ENCODE measurements at places on chromosomes 1 and 21. TPM values are rescaled to one million over a fixed set of nuclear protein-coding genes. Genes with fewer than 3 reads are reported as not detected.

Gene VSIG8
- not detected for total RNA-seq

Gene PCP4
- total RNA-seq: not detected

Gene TDRD10
- total RNA-seq: not detected

Gene FMO5
- 0.35 TPM for total RNA-seq

Gene CFHR3
- total RNA-seq: not detected

Gene MNDA
- 0.22 TPM for total RNA-seq

Gene DDAH1
- not detected for total RNA-seq

Gene ADPRS
- total RNA-seq: 41.1 TPM

Gene KRTAP19-3
- total RNA-seq: not detected

Gene BRINP3
- not detected for total RNA-seq

- peak; percentile 19 for DNase-seq
These were observed 5.9 kb downstream of the RFX5 start for GRCh38 chr1:151340870-151341754.

DNA sequence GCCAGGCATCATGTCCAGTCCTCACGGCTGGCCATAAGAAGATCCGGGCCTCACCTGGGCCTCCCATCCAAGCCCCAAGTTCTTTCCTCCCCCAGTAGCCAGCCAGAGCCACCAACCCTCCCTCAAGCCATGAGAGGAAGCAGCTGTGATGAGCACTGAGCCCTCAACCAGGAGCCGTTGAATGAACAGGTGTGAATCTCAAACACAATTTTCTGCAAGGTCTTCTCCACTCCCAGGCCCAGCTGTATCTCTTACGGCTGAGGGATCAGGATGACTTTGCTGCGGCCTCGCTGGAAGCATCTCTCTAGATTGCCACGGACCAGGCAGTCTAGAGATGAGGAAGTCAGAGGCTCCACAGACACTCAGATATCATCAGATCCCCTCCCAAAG is 9.8 kb upstream of the CLDN14 start:
- DNase-seq: no peak

- no peak for DNase-seq
These were observed 18.4 kb upstream of the UQCRHL start for GRCh38 chr1:15825800-15826199.

DNA sequence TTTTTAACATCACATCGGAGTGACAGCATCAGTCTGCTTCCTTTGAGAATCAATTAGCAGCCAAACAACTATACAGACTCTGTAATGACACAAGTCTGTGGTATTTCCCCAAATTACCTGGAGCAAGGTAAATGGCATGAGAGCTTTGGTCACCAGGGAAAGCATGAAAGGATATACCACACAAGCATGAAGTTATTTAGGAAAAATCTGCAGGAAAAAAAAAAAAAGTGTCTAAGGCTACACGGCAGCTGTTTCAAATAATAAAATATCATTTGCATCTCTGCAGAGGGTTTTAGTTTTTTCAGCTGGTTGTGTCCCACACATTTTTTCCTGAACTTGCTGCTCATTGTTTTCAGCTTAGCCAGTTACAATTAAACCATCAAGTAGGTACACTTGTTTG is 234.7 kb downstream of the TTLL7 start:
- DNase-seq: no peak

- peak; percentile 14 for DNase-seq
These were observed 34.3 kb upstream of the CACYBP start for GRCh38 chr1:174965362-174966007.

GRCh38 chr1:121586369-121587229 is 401.8 kb downstream of the SRGAP2C start:
- DNase-seq: no peak

DNA sequence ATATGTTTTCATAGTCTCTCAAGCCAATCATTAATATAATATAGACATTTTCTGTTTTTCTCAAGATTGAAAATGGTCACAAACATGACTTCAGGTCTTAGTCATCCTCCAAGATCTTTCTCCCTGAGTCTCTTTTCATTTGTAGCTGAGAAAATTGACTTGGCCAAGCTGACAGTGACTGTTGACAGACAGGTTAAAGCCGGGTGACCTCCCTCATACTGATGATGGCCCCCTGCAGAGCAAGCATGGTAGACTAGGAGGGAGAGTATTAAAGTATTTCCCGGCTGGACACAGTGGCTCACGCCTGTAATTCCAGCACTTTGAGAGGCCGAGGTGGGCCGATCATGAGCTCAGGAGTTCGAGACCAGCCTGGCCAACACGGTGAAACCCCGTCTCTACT is 6.8 kb upstream of the KIAA1614 start:
- DNase-seq: no peak

DNA sequence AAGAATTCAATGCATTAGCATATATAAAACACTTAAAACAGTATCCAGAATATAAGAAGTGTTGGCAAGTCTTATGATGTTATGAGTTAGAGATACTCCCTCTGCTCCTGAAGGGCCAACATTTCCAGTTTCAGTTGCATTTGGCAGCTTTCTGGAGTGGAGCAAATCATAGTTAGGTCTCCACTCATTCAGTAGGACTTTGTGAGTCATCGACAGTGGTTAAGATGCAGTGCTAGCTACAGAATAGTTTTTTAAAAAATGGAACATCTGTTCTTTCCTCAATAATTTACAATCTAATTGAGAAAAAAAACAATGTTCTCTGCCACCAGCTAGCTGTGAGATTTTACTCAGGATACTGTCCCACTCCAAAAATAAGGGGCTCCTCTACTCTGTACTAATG is 389.1 kb downstream of the HLX start:
- DNase-seq: no peak

DNA sequence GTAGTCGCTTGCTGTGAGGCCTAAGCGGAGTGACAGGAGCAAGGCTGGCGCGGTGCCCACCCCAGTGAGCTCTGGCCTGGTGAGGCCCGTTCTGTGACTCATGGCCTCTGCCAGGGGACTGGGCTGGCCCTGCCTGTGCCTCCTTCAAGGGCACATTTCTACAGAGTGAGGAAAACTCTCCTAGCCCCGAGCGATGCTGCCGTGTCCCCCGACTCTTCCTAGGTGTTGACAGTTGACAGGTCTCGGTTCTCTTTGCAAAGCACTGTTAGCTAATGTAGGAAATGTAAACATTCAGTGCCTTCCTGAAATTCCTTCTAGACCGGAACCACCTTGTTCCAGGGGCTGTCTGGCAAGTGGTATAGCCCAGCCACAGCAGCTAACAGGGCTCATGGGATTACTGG is 43.9 kb downstream of the ABCG1 start:
- no peak for DNase-seq

GRCh38 chr1:54371038-54371941 is 34.9 kb downstream of the SSBP3 start:
- no peak for DNase-seq

GRCh38 chr21:33373451-33373850 is 29.8 kb upstream of the IFNGR2 start:
- no peak for DNase-seq

DNA sequence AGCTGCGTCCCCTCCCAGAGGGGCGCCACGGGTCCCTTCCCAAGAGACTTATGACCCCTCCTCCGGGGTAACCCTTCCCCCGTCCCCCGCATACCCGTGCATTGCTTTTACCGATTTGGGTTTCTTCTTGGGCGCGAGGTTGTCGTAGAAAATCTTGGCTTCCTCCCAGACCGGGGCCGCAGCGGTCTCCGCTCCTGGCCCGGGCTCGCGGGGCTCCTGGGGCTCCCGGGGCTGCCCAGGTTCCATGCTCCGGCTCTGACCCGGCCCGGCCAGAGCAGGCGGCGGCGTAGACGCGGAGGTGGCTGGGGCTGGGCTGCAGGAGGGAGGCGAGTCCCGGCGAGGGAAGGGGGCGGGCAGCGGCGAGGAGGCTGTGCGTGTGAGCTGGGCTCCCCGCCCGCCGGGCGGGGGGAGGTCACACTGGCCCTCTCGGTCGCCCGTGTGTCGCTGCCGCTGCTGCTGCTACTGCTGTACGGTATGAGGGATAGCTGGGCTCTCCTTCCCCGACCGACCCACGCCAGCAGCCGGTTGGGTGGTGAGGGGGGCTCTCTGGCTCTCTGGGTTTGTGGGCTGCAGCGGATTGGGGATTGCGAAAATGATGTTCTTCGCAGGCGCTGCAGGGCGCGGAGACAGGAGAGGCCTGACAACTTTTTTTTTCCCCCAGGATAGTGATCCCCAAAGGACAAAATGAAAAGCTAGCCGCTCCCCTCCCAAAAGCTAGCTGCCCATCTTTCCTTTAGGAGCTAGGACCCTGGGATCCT is at the start of gene NT5C1A:
Gene NT5C1A (minus strand): TSS at position 315 of the 758 bp plus-strand sequence. CDS start 69 bp downstream, at position 246.
- DNase-seq: no peak

- DNase-seq: no peak
These were observed 81.0 kb downstream of the SLC30A10 start for GRCh38 chr1:219847215-219847855.

DNA sequence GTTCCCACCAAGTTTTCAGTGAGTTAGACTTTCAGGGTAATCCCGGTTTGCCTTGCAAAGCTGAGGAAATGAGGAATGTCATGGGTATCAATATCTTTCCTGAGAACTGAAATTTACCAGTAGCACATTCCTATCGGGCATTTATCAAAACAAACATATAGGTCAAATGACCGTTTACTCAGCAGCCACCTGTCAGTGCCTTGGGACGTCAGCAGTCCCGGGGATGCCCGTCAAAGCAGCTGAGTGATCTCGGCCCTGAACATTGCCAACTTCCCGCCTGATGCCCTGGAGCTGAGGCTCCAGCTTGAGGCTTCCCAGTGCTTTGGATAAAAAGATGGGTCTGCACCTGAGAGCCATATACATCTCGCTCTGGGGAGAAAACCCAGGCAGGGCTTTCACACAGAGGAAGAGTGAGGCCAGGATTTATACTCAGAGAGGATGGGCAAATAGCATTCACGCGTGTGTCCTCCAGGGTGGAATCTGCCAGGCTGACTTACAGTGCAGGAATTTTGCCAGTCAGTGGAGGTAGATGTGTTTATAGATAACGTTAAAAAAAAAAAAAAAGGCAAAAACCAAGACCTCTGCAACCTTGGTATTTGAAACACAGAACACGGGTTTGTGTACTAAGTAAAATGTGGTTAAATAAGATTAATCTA is 435.7 kb upstream of the VAMP3 start:
- DNase-seq: no peak

DNA sequence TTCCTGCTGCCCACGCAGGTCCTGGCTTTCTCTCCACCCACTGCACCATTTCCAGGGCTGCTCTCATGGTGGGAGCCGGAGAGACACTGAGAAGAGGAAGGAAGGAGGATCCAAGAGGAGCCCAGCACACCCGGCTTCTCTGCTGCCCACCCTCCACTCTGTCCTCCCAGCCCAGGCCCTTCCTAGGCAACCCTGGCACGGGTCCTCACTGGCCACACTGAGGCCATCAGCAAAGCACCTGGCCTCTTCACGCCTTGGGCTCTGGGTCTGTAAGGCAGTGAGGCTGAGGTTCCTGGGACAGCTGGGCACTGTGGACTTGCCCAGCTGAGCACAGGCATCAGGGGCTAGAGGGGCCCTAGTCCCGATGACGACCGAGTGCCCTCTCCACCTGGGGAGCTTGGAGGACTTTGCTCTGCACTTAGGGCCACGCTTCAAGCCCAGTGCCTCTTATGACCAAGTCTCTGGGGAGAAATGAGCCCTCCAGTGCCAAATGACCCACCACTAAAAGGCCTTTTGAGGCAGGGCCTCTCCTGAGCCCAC is 43.1 kb downstream of the PDE9A start:
- no peak for DNase-seq
